ENCODE measurements at places on chromosomes 3 and 15.

DNA sequence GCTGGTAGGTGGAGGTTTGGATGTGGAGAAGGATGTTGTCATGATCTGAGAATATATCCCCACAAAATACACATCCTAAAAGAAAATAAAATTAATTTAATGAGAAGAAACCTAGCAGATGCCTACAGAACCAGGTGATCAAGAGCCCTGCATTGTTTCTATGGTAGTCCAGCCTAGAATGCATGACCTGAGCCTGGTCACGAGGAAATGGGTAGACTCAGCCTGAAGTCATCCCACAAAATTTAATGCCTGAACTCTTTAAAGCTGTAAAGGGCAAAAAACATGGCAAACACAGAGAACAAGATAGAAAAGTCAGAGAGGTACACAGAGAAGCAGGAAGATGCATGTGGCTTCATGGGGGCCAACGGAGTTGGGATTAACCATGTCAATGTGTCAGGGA, 36.0 kb downstream of the LDHAL6B start:
- DNase-seq = no peak

DNA sequence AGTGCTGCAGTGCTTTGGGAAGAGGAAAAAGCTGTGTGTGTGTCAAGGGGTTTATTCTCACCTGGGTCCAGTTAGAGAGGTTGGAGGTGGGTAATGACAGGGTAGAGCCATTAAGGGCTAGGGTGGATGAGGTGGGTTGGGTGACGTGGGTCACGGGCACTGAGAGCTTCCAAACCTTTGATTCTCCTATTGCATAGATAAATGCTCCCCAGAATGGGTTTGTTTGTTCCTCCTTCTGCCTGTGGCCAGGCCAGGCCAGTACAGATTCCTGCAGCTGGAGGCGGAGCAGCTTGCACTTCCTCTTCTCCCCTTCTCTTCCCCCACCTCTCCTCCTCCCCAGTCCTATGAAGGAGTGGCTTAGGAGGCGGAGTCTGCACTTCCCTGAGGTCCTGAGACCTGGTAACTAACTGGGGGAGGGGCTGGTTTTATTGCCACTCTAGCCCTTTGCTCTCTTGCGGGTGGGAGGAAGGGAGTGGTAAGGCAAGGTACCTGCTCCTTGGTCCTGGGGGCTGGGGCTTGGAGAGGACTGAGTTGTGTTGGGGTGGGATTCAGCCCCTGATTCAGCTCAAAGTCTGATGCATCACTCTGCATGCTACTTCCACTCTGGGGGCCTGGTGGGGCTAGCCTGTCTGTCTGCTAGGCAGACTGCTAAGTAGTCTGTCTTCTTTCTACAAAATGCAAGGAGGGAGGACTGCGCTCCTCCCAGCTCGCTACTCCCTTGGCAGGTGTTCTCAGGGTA, 3.5 kb downstream of the SPINT1 start:
- peak; percentile 74 for DNase-seq

DNA sequence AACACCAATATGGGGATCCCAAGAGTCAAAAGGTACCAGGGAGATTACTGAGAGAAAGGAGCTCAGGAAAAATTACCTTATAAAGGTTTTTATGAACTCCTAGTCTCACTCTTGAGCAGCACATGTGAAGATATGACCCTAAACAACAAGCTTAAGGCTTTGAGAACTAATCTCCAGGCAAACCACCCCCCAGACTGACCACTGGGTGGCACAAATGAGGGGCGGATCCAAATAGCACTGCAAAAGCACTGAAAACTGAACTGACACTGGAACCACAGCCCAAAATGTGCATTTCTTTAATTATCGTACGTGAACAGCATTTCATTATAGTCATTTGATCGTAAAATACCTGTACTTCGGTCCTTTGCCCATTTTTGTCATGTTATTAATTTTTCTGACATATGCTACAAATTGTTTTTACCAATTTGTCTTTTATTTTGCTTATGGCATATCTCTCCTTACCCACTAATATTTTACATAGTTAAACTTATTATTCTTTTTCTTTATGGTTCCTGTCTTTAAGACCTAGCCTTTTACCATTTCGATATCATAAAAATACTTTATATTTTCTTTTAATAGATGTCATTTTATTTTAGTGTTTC, 31.5 kb upstream of the TFDP2 start:
- peak; percentile 32 for DNase-seq

GRCh38 chr15:96334705-96335410, 4.4 kb downstream of the NR2F2 start:
- DNase-seq = no peak

DNA sequence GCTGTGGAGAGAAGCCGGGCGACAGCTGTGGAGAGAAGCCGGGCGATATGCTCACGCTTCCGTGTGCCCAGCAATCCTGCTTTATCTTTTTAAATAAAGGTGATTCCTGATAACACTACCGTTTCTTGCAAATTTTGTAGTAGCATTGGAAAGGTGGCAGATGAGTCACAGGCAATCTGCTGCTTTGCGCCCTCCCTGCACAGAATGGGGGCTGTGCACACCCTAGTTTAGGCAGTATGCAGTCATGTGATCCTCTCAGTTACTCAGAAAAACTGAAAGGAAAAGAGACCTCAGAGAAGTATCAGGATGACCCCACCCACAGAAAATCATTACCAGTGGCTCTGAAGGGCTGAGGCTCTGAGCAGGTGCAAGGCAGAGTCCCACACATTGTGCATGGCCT, 24.9 kb upstream of the TMCC1 start:
- DNase-seq = no peak

GRCh38 chr3:66441129-66441528, 59.7 kb downstream of the LRIG1 start:
- peak; percentile 35 for DNase-seq

DNA sequence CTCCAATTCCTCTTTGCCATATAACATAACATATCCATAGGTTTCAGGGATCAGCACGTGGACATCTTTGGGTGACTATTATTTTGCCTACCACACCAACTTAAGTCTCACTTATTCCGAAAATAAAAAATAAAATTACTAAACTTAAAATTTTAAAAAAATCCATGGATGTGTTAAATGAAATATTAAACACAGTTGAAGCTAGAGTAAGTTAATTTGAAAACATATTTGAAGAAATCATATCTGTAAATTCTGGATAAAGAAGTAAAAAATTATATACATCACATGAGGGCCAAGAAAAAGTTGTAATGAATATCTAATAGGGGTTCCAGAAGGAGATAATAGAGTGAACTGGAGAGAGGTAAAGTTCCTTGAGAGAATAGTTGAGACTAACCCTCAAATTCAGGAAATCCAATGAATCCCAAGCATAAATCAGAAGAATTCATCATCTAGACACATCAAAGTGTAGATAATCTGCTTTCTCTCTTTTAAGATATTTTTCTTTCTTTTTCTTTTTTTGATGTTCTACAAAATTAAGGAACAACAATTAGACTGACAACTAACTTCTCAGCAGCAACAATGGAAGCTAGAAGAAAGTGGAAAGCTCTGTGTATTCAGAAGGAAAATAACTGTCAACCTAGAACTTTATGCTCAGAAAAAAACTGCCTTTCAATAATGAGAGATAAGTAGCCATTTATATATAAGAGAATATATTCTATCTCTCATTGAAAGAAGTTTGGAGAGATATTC, 147.4 kb downstream of the ABHD5 start:
- DNase-seq = no peak

GRCh38 chr3:52507359-52507758, 12.2 kb downstream of the STAB1 start:
- peak; percentile 81 for DNase-seq

- DNase-seq = no peak
These were observed 57.8 kb downstream of the MAP3K13 start for GRCh38 chr3:185420762-185421161.

DNA sequence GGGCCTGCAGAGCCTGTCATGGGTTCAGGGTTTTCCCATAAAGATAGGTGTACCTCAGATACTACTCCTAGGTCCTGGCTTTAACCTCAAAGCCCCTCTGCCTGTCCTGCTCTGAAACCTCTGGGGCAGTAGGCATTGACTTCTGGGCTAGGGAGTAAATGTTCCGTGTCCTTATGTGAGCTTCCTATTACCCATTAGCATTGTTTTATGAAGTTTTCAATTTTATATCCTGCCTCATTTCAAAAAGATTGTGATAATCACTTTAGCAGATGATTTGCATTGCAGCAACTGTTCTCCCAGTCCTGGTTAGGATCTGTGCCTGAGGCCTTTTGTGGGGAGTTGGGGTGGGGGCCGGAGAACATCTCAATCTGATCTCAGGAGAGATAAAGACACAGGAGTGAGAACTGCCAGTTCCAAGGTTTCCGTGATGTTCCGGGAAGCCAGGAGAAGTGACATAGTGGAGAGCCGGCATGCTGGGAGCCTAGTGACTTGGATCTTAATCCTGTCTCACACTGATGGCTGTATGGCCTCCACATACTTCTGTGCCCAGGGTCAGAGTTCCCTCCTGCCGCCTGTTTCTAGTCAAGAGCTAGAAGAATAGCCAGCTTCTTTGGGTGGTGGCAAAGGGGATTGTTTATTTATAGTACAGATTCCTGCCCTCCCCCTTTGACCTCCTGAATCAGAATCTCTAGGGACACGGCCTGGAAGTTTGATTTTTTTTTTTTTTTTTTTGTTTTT, 10.6 kb downstream of the TPM1 start:
- no peak for DNase-seq

DNA sequence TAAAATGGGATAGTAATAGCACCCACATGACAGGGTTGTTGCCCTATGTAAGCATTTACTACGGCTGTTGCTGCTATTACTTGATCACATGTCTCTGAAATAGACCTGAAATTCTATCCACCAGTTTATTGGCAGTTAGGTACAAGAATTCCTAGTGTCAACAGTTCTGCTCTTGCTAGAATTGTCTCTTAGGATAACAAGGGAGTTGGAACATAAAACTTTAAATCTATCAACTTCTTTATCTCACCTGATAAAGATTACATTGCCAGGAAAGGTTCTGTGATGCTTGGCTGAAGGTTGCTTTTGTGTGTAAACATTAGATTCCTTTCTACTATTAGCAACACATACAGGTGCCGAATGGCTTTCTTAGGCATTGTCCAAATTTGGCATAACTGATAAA, 38.7 kb downstream of the ATP13A4 start:
- no peak for DNase-seq

- DNase-seq = no peak
These were observed 41.6 kb downstream of the FBN1 start for GRCh38 chr15:48603922-48604321.

GRCh38 chr3:179330438-179330837, 7.6 kb downstream of the ZNF639 start:
- no peak for DNase-seq

DNA sequence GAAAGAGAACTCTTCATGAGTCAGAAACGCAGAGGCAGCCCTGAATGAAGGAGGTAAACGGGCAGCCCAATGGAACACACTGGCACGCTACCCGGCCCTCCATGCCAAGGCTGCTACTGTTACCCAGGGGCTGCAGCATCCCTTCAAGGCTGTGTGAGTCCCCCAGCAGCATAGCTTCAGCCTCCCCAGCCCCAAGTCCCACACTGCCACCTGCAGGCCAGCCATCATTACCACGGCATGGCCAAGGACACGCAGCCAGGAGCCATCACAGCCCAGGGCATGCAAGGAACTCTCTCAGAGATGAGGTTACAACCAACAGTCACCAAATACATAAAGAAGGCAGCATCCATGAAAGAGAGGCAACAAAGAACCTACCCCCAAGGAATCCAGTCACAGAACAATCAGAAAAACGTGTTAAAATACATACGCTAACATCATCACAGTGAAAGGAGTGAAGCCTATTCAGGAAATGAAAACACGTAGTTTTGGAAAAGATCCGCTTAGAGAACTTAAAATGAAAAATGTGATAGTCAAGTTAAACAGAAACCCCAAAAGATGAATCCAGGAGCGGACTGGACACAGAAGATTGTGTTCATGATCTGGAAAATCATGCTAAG, 22.4 kb downstream of the PLA2G4F start:
- DNase-seq = peak; percentile 69

DNA sequence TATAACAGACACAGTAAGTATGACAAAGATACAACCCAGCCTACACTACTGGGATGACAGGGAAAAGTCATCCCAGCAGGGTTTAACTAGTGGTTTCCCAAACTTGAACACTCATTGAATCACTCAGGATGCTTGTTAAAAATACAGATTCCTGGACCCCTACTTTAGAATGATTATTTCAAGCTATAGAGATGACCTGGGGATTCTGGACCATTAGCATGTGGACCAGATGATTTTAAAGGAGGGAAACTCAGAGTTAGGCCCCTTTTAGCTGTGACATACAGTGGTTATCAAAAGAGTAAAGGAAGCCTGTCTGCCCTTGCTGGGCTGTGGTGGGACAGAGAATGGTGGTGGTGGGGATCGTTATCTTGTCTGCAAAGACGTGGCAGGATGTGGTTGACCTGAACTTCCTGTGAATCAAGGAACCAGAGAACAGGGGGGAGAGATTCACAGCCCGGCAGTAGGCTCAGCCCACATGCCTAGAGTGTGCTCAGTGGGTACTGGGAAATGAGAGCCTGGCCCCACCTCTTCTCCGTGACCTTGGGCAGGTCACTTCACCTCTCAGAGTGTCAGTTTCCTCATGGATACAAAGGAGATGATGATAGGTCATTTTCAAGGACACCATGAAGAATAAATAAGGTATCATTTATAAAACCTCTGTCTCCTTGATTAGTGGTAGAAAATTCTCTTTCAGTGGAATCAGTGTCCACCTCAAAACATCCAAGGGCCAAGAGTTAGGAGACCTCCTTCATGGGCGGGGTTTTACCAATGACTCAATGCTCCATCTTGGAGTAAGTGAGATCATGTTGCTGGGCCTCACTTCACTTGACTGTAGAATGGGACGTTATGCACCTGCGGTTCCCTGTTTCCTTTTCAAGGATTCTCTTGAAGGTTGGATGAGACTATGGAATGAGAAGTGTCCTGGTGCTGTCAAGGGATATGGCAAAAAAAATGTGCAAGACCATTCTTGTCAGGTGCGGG, 306.5 kb downstream of the RPLP1 start:
- DNase-seq = peak; percentile 93

- no peak for DNase-seq
These were observed 93.0 kb downstream of the AAGAB start for GRCh38 chr15:67161412-67161811.

DNA sequence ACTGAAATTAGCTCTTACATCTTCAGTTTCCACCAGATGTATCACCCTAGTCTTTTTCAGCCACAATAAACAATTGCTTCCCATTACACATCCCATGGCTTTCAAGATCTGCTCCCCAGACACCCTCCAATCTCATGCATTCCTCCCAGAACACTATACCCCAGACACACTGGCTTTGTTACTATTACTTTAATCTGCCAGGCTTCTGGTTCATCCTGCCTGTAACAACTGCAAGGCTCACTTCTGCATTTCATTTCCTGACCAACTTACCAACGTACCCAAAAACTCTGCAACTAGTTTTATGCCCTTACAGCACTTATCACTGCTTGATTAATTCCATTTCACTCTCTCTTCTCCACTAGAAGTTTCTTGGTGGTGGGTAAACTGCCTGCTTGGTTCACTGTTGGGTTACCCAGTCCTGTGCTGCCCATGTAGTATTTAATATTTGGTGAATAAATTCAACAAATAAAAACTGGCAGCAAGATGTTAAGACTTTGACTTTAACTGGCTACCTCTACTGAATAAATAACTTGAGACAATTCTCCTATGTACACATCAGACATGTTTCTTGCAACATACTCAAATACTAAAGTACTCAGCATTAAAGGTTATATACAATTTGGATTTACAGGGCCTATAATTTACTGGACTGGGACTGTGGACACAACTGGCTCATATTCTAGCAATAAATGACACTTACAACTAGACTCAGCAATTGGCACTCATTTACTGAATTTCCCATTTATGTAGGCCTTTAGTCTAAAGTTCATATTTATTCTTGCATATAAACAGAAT, 2.7 kb downstream of the RPL22L1 start:
- no peak for DNase-seq

- no peak for DNase-seq
These were observed 25.4 kb downstream of the PHLDB2 start for GRCh38 chr3:111884411-111885018.

All from SW480 (cell line).